ENCODE measurements at places on chromosomes 7 and 10.

GRCh38 chr7:157471259-157472125 is 134.7 kb downstream of the DNAJB6 start:
- DNase-seq: no peak

DNA sequence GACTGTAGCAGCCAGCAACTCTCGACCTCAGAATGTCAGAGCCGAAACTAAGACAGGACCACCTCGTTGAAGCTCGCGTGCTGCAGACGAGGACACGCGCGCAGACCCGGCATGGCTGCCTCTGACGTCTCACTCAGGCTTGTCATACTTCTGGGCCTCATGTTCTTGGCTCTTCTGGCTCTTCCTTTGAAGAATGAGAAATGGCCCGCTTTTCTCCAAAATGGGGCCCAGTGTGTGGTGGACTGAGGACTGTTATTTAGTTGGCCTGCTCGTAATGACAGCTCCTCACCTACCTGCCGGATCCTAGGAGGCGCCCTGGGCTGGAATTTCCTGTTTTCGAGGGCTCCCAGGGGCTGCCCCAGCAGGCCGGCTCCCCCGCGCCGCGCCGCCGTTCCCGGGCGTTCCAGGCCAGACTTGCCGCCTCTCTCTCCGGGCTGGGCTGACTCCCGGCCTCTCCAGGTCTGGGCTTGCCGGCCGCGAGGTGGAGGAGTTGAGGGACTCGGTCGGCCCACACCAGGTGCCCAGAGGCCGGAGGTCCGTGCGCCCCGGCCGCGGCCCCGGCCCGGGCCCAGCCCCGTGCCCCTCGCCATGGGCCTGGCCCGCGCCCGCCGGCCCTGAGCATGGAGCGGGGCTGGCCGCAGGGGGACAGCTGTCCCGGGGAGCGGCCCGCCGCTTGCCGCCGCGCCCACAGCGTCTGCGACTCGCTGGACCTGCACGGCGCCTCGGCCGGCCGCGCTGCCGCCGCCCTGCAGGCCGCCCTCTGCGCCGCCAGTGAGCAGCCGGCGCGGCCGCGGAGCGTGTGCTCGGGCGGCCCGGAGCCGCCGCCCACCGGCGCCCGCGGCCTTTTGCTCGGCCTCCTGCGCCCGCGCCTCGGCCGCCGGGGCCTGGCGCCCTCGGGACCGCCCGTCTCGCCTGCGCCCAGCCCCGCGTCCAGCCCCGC is 28.1 kb downstream of the AGAP3 start:
- DNase-seq: no peak

- no peak for DNase-seq
These were observed 520.6 kb downstream of the GALNT17 start for GRCh38 chr7:71652510-71652909.

DNA sequence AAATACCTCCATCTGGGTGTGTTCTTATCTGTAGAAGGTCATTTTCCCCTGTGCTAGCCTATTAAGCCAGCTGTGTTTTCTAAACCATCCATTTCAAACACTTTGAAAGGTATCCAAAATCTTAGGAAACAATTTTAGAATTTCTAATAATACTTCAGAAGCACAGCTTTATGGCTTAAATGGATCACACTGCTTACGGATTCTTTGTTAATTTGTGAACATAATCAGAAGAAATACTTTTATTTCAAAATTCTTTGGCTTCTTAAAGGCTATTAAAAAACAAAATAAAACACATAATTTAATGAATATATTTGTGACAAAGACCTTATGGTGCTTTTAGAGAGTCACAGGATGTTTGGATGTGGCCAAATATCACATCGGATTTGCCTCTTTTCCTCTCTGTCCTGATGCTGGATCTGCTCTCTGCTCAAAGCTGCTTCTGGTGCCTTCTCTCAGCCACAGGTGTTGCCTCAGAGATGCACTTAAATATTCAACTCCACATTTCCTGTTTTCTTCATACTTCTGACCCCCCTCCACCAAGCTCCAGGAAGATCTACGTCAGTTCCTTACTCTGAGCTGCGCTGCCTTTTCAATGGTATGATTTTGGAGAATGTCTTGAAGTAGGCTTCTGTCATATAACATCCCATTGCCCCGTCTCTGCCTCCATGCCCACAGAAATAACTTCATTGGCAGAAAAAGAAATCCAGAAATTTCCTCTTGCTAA is 230.6 kb downstream of the MLLT10 start:
- DNase-seq: no peak

DNA sequence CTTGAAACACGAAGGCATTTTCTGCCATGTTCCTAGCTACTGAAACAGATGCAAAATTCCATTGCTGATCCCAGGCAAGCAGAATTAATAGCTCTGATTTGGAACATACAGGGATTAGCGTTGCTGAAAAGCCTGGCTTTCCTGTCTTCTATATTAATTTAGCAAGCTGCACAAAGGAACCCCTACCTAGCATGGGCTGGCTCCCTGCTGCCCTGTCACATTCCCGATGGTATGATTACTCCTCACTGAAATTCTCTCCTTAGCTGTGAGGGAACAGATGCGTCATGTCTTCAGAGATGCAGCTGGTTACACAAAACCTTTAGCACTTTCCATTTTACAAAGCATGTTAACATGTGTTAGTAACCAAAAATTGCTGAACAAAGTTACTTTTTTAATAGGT is 878.9 kb downstream of the TYW1 start:
- DNase-seq: no peak

DNA sequence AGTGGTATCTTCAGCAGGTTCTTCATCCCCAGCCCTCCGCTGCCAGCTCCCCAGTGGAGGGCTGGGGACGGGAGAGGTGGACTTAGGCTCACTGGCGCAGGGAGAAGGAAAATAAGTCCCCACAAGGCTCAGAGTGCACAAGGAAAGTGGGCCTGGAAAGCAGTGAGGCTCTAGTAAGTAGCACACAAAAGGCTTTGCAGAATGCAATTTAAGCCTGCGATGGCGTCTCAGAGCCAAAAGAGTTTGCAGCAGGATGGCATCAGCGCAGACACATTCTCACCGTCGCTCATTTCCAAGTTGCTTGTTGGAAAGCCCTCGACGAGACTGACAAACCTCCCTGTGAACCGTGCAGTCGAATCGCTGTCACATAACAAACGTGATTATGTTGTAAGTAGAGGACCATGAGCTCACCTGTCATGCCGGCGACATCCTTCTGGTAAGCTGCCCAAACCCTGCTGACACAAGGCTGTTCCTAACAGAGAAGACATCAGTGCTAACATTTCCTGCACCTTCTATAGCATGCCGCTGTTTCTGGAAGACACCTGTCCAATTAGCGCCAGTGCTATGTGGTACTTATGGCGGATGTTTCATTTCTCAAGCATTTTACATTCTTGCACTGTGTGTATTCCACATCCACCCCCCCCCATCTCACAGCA is 98.3 kb upstream of the NPVF start:
- DNase-seq: no peak

DNA sequence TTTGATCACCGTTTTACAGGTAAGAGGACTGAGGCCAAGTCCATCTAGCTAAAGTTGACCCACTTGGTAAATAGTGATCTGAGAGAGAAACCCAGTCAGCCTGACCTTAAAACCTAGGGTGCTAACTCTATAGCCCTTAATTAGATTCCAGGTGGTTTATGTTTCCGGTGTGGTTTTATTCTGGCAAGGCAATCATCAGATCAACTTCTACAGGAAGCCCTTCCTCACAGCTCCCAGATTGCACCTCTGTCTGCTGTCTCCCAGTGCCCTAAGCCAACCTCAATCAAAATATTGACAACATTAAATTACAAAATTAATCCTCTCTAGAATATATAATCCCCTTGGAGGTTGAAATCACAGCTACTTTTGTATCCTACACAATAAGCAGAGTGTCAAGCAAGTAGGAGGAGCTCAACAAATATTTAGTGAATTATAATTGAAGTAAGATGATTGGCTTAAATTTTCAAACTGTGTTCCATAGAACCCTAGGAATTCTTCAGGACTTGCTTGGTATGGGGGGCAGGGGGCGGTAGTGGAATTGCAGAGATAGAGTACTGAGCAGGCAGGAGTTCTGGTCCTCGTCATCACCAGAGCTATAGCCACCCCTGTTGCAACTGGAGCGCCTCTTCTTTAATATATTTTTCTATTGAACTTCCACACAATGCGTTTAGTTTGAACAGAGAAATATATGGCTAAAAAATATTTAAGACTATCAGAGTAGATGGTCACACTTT is 692.8 kb upstream of the LRRN3 start:
- DNase-seq: no peak

DNA sequence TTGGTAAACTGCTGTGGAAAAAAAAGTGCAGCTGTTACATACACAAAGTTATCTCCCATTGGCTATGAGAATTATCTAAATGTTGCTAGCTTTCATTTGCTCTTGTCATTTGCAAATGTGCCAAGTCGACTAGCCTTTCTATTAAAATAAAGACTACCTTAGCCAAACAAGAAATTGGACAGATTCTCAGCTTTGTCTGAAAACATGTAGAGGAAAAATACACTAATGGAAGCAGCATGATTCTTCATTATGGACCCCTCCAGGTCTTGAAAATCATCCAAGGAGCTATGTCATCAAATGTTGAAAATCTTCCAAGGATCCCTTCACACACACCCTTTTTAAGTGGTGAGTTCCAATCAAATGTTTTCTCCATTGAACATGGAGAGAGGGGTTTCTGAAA is 237.7 kb downstream of the ETV1 start:
- DNase-seq: no peak

GRCh38 chr10:18689498-18689897 is 30.3 kb downstream of the ARL5B start:
- no peak for DNase-seq

GRCh38 chr10:92829042-92829785 is 19.1 kb upstream of the EXOC6 start:
- no peak for DNase-seq

- no peak for DNase-seq
These were observed 25.1 kb upstream of the HERPUD2 start for GRCh38 chr7:35720032-35720431.

GRCh38 chr10:13945390-13946208 is 358.8 kb downstream of the PRPF18 start:
- DNase-seq: no peak

DNA sequence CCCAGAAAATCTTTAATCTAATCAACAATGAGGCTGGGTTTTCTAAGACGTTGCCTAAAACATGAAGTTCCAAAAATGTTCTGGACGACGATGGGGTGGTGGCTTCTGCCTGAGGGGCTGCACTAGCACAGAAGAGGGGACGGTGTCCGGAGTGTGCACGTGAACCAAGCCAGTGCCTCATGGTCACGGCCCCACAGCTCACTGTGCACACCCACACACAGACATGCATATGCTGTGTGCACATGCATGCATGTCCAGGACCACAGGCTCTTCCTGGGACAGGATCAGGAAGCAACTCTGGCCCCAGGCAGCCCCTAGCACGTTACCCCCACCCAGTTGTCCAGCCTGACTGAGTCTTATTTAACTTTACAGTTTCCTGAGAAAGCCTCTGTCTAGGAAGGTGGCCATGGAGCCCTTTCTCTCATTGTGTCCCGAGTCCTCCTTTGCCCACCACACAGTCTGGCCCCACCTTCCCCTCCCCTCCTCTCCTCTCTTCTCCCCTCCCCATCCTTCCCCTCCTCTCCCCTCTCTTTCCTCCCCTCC is 100.8 kb downstream of the DNAJB6 start:
- DNase-seq: no peak

DNA sequence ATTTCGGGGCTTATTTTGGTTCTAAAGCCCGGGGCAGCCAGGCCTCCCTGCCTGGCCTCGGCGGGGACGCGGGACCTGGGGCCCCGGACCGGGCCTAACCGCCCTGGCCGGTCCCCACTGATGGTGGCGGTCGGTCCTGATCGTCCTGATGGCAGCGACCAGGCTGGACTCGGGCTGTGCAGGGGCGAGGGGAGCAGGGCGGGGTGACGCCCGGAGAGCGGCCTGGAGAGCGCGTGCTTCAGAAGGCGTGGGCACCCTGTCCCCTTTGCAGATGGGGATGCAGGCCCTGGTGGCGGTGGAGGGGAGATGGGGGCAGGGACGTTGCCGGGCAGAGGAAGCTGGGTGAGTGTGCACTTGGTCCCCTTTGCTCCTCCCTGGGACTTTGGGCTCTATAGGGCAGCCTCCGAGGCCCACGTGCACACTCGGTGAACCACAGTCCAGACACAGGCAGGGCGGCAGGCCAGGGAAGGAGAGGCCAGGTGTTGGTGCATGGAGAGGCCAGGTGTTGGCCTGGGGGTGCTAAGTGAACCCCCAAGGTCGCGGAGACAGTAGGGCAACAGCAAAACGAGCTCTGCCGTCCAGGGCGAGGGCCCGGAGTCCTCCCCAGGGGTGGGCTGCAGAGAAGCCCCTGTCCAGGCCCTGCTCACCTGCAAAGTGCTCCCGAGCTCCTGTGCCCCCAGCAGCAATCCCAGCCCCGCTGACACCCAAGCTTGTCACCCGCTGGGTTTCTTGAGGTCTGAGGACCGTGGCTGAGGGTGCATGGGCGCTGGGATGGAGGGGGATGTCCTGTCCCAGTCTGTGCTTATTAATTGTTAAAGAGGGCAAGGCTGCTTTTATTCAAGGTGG is 42.4 kb upstream of the FAM20C start:
- no peak for DNase-seq

- no peak for DNase-seq
These were observed 598.7 kb downstream of the GRID1 start for GRCh38 chr10:85767891-85768290.

GRCh38 chr7:1114088-1114487 is 26.2 kb downstream of the GPER1 start:
- no peak for DNase-seq

DNA sequence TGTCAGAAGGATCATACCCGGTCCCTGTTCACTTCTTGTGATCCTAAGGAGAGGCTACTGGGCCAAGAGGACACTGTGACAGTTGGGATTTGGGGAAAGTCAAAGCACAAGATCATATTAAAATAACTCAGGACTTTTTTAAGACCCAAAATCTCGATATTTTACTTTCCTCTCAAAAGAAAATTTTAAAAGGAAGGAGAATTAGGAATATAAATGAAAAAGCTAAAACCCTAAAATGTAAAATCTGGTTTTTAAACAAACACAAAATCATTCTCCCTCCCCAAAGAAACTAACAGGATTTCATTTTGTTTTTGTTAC is 36.4 kb downstream of the ALOX5 start:
- no peak for DNase-seq

DNA sequence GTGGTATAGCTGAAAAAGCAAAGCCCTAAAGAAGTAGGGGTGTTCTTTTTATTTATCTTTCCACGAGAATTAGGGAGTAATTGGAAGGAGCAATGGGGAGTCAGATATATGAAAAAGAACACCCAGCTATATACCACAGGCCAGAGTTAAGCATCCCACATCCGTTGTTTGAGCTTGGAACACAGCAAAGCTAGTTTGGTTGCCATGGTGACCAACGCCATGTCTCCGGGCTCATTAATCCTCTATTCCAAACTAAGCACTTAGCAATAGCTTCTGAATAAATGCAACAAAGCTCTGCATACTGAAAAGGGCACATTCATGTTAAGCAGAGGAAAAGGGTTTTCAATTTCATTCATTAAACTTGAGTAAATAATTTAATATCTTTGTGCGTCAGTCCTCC is 23.5 kb downstream of the ASB4 start:
- no peak for DNase-seq

- DNase-seq: no peak
These were observed 67.0 kb upstream of the ZNF804B start for GRCh38 chr7:88692493-88692892.

DNA sequence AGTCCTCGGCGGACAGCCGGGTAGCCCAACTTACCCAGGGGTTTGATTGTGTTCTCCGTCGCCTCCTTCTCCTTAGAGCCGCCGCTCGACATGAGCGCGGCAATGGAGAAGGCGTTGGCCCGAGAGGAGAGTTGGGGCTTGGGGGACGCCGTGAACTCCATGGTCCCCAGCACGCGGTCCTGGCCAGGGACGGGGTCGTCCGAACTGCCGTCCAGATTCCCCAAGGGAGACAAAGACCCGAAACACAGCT is 515 bp downstream of the TBX20 start:
- DNase-seq: no peak
